Stimulated activated CD8-positive, alpha-beta memory T cell treated with anti-CD3 and anti-CD28 coated beads, Interleukin-2, amount 100 ng/mL, for 1 hour (primary cell): ENCODE measurements at places on chromosomes 2 and 18.

GRCh38 chr2:169853041-169853668, 25.9 kb downstream of the UBR3 start:
- no peak for DNase-seq

DNA sequence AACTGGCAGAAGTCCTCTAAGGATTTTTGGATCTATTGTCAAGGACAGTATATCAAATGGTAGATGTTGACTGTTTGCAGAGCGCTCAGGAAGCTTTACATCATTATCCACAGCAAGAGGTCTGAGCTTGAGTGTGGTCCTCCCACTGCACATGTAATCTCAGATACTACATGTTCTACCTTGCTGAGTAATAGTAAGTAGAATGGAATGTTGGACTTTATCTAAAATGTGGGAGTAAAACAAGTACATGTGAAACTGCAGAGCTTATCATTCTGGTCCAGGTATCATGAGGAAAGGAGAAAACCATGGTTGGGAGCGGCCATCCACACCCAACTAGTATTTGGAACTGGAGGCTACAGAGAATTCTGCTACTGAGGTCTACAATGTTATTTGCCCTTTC, 19.3 kb upstream of the CD28 start:
- DNase-seq, result no peak

GRCh38 chr2:61924895-61925663, 19.6 kb downstream of the COMMD1 start:
- DNase-seq, result no peak

GRCh38 chr2:70356941-70357683, 55.2 kb upstream of the FAM136A start:
- no peak for DNase-seq

GRCh38 chr18:13530879-13531387, 195.4 kb downstream of the FAM210A start:
- DNase-seq, result no peak
